ENCODE measurements at places on chromosomes 5 and 9.

- DNase-seq: no peak
These were observed 10.4 kb upstream of the SSBP2 start for GRCh38 chr5:81761270-81761669.

DNA sequence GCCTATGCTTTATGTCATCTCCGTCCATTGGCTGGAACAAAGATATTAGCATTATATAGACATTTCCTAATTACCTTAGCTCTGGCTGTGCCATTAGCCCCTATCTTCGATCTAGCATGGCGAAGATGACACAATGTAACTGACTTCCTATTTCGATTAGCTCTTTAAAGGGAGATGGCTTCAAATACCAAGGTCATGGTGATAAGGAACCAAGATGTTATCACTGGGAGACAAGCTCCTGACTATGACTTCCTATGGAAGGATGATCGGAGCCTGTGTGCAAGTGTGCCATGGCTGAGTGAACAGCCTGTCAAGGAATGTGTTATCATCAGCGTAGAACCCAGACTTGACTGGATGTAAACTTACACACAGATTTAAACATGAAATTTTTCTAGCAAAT is 602.1 kb downstream of the PSAT1 start:
- DNase-seq: no peak

DNA sequence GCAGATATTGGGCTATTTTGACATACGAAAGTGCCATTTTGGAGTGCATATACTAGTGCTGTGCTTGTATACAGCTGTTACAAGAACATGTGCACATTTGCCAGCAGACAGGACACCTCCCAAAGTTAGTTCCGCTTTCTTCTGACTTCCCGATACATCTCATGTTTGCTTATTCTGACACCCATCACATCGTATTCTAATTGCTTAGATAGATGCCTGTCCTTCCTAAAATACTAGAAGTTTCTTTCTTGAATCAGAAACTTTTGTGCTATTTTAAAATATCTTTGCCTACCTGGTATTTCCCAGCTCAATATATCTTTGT is 177.8 kb downstream of the TTLL11 start:
- DNase-seq: no peak

DNA sequence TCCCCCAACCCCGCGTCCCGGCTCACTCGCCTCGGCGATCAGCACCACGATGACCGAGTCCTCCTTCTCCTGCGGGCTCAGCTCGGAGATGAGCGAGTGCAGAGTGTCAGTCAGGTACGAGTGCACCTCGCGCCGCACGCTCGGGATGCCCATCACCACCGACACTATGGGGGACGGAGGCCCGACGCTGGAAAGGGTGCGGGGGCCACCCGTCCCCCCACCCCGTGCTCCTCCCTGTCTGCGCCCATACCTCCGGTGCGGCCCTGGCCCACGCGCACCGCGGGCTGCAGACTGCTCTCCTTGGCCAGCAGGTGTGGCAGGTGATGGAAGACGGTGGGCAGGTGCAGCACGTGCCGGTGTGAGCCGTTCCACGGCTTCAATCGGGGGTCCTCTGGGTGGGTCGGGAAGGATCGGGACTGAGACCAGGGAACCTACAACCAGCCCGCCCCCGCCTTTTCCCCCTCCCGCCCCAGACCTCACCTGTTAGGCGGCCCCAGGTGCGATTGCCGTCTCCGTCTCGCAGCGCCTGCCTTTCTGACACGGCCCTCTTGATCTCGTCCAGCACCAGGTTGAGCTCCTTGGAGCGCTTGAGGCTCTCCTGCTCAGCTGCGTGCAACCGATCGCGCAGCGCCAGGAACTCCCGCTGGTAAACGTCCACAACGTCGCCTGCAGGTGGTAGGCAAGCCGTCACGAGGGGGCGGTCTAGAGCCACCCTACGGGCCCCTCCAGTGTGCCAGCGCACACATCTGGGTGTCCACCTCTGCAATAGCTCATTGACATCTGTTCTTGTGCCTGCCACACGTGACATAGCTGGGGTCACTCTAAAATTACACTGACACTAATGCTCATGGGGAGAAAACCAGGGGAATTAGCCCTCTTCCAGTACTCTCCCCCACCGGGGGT is 5.1 kb downstream of the MGAT4B start:
- peak; percentile 84 for DNase-seq

- no peak for DNase-seq
These were observed 58.6 kb downstream of the WDR70 start for GRCh38 chr5:37437711-37438110.

- no peak for DNase-seq
These were observed 26.5 kb downstream of the CEL start for GRCh38 chr9:133088146-133088750.

- DNase-seq: no peak
These were observed 1.4 kb downstream of the ECSCR start for GRCh38 chr5:139461176-139461575.

GRCh38 chr5:31898036-31898632 is 259.2 kb downstream of the PDZD2 start:
- no peak for DNase-seq

GRCh38 chr5:11573140-11573992 is 330.9 kb downstream of the CTNND2 start:
- no peak for DNase-seq

DNA sequence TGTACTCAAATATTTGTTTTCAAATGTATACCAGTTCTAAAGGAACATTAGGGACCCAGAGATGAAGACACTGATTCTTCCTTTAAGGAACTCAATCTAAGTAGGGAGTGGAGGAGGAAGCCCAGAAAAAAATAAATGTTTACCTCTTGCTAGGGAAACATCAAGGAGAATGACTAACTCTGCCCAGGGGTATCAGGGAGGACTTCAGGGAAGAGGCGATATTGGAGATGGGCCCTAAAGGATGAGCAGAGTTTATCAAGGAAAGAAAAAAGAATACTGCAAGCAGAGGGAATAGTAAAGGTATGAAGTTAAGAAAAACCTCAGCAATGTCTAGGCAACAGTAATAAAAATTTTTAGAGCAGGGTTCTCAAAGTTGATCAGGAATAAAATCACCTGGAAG is 16.4 kb downstream of the FBXW2 start:
- DNase-seq: no peak

DNA sequence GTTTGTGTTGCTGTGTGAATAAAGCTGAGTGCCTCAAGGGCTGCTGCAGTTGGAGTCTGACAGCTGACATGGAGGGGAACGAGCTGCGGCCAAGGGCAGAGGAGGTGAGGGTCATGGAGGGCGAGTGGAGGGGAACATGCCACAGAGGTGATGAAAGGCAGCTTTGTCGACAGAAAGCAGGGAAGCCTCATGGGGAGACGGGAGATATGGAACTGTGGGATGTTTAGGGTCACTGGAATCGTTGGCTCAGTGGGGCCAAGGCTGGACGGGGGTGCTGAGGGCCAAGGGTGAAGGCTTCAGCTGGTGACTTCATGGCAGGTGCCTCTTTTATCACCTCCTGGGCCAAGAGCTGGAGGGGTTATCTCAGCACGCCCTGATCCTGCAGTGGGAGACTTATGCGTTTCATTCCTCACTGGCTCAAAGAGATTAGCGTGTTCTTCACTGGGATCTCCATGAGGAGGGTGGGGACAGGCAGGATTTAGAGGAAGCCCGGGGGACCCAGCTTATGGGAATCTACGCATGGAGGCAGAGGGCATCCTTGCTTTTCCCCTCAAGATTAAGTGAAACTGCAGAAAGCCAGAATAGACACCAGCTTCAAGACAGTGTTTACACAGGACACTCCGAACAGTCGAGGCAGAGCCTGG is 42.2 kb downstream of the FAM240B start:
- no peak for DNase-seq

GRCh38 chr5:100542086-100542485 is 6.9 kb downstream of the FAM174A start:
- no peak for DNase-seq

- no peak for DNase-seq
These were observed 52.9 kb downstream of the PAM start for GRCh38 chr5:102807878-102808502.

- DNase-seq: no peak
These were observed 580.2 kb downstream of the CCDC171 start for GRCh38 chr9:16133032-16133431.

DNA sequence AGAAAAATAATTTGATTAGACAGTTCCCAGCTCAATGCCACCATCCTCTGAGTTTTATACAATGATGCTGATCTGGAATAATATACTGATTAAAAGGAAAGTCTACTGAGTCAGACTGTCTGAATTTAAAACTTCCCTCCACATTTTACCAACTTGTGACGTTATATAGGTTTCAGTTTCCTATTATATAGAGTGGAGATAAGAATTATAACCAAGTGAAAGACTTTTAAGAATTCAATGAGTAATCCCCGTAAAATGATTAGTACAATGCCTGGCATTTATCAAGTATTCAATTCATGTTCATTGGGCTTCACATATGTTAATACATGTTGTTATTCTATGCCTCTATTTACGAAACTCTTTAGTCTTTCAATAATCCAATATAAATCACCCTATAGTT is 166.0 kb downstream of the CDH9 start:
- no peak for DNase-seq

All from stimulated activated CD4-positive, alpha-beta T cell treated with anti-CD3 and anti-CD28 coated beads, Interleukin-12 subunit alpha, Interleukin-12 subunit beta, amount 100 ng/mL, for 4 hours (primary cell).